Vagina (tissue), 2 donors: ENCODE measurements at places on chromosomes 3 and 15.

- no peak for DNase-seq
These were observed 110.8 kb downstream of the GREM1 start for GRCh38 chr15:32828507-32829186.

DNA sequence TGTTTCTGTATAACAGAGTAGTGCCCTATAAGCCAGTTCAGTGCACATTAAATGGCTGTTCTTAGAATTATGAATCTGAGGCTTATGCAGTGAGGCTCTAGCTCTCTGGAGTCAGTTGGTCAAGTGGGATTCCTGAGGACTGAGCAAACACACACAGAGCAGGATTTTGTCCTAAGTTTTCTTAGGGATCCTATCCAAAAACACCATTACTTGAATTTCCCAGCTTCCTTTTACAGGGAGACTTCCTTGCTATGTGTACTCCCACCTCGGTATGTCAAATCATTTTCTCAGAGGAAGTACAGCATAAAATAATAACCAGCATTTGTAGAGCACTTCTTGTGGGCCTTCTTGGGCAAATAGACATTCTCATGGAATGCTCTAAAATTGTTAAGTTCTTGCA is 63.1 kb upstream of the GOLGA6B start:
- DNase-seq = no peak

DNA sequence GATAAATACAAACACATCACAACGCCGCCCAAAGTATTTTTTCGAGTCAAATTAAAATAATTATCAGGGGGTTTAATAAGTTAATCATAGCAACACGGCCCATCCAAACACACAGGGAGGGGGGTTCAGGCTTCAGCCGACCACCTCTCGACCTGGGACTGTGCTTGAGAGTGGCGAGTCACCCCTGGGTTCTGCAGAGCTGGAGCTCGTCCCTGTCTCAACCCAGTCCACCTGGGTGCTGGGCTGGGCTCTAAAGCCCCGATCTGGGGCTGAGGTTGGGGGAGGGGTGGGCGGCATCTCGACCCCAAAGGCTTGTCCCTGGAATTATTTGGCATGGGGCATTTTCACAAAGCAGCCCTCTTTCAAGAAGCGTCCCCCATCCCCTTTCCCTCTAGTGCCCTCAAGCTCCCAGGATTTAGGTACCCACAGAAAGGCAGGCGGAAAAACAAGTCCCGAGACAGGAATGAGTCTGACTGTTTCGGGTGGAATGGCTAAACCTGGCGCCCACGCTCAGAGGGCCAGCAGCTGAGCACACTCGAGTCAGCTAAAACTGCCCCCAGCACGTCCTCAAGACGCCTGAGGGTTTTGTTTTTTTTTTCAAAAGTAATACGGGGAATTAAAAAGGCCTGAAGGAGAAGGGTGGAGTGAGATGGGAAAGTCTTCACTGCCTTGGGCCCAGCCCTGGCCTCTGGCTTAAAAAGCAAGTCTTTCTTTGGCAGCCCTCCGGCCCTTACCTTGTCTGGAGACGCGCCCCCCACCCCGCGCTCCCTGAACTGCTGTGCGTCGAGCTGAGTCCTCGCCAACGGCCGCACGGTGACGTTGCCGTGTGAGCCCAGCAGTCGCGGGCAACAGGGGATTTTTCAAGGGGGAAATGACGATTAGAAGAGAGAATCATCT is 32.5 kb downstream of the NR2F2 start:
- DNase-seq = no peak

DNA sequence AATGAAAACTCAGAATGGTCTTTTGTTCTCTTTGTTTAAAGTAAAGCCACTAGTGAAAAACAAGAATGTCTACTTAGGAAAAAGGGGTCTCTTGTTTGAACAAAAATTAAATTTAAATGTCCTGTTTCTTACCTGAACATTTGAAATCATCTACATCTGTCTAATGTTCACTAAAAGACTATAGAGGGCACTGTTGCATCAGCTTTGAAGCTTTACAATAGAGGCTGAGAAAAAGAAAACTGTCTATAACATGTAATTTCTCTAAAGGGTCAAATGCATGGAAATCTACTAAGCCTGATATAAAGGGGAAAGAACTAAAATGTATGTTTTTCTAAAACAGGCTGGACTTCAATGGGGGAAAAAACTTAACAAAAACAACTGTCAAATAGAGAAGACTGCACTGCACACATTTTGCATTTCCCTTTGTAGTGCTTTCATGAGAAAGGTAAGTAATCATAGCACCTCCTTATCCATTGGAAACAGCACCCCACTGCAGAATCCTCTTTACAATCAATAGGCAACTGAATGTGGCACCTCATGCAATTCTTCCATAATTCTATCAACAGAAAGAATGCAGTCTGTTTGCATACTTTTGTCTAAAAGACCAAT is 26.3 kb downstream of the DPH6 start:
- no peak for DNase-seq

- DNase-seq = no peak
These were observed 322.6 kb upstream of the FRG2C start for GRCh38 chr3:75341324-75342067.

- no peak for DNase-seq
These were observed 48.3 kb downstream of the PARP14 start for GRCh38 chr3:122728756-122729514.

GRCh38 chr3:188126934-188127333 is 27.0 kb upstream of the LPP start:
- DNase-seq = no peak

GRCh38 chr3:178036451-178037144 is 499.6 kb upstream of the KCNMB2 start:
- no peak for DNase-seq

- no peak for DNase-seq
These were observed 71.9 kb downstream of the SYNM start for GRCh38 chr15:99176757-99177156.

GRCh38 chr3:108998436-108998835 is 44.8 kb upstream of the GUCA1C start:
- DNase-seq = no peak

GRCh38 chr15:73955861-73956742 is 29.8 kb downstream of the LOXL1 start:
- DNase-seq = no peak

DNA sequence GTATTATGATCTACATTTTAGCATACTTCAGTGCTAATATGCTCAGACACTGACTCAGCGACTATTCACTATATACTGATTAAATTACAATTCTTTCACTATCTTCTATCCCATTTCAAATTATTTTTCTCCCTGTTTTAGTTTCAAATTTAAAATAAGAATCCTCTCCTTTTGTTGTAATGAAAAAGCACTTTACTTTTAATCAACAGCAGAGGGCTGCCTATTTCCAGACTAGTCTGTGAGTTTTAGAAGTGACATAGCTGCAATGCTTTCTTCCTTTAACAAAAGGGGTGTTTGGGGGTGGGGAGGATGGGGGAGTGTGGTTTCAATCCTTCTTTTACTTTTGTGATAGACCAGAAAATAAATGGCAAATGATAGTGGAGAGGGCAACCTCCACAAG is 2.4 kb downstream of the NEDD4 start:
- no peak for DNase-seq

GRCh38 chr3:135166266-135166825 is 371.3 kb downstream of the EPHB1 start:
- no peak for DNase-seq

GRCh38 chr3:124942613-124943012 is 8.1 kb upstream of the MUC13 start:
- no peak for DNase-seq

GRCh38 chr3:100103558-100104441 is 10.5 kb downstream of the FILIP1L start:
- DNase-seq = no peak
